ENCODE measurements at places on chromosomes 13 and 19.

- no peak for DNase-seq
These were observed 8.7 kb downstream of the TIMM44 start for GRCh38 chr19:7934766-7935165.

DNA sequence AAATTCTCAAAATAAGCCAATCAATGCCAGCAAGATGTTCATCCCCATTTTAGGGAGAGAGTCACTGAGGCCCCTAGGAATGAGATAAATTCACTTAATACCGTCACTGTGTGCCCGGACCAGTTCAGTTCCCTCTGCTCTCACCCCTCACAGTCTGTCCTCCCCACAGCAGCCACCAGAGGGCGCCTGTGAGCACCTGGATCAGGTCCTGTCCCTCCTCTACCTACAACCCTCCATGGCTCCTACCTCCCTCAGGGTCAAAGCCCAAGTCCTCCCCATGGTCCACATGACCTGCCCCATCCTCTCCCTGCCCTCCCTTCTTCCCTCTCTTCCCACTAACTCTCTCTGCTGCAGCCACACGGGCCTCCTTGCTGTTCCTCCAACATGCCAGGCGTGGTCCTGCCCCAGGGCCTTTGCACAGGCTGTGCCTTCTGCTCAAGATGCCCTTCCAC, 42.0 kb upstream of the NFIC start:
- DNase-seq, result peak; percentile 69

DNA sequence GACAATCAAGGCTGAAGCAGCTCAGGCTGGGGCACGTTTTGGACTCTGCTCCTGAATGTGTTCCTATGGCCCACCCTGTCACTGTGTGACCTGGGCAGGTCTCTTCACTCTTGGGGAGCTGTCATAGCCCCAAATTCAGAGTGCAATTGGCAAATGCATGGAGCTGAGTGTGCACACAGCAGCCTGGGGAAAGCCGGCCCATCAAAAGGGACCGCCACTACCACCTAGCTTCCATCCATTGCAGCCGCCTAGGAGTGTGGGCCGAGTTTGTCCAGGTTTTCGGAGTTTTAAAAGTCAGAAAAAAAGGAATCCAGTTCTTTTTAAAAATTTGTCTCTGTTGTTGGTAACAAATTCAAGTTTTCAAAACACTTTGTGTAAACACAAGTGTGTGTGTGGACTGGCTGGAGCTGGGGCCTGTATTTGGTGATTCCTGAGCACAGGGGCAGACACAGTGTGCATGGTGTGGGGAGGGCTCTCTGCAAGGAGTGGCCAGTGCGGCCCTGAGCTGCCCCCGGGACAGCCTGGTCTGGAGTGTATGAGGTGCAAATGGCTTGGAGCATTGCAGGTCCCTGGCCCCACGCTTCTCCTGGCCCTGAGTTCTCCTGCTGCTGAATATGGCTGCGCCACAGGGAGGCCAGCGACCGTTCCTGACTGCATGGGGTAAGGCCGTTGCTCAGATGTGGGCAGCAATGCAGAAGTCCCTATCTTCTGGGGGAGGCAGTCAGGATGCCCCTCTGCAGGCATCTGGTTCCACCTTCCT, 13.2 kb upstream of the ZNF536 start:
- no peak for DNase-seq

DNA sequence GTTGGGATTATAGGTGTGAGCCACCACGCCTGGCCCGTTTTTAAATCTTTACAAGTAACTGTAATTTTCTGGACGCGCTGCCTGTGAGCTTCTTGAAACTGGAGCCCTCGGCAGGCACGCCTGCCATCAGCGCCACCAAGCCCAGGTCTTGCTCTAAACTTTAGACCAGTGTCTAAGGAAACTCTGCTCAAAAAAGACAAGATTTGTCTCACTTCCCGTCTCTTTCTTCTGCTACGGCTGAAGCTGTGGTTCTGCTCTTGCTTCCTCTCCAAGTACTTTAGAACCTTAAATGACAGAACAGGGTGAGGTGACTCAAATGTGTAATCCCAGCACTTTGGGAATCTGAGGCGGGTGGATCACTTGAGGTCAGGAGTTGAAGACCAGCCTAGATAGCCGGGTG, 24.9 kb downstream of the RCN3 start:
- DNase-seq, result peak; percentile 49

GRCh38 chr19:32336259-32337083, 8.9 kb upstream of the ZNF507 start:
- DNase-seq, result no peak

- no peak for DNase-seq
These were observed 31.2 kb downstream of the CEBPG start for GRCh38 chr19:33404506-33405253.

DNA sequence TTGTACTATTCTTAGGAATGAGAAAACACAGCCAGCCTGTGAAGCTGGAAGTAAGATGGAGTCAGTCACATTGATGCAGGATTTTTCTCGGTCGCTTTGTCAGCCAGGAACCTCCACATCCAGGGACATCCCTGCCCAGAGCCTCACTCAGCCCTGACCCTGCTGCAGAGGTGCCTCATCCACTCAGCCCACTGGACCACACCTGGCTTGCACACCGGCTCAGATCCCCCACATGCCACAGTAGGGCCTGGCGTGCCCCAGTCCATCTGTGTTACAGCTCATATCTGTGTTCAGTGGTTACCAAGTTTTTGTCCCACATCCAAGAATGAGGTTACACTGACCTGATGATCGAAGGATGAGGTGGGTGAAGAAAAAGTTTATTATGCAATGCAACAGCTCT, 1315.4 kb downstream of the SLITRK1 start:
- no peak for DNase-seq

GRCh38 chr19:6270076-6270745, 9.6 kb downstream of the MLLT1 start:
- no peak for DNase-seq
